ENCODE measurements at places on chromosomes 6 and 20. TPM values are rescaled to one million over a fixed set of nuclear protein-coding genes. Genes with fewer than 3 reads are reported as not detected.

GRCh38 chr6:125245523-125246264 is 56.1 kb downstream of the HDDC2 start:
- no peaks in the 10 kb centered on the region for H3K27me3 ChIP-seq
- no peaks in the 10 kb centered on the region for H3K36me3 ChIP-seq
- H3K4me3 ChIP-seq = no peak overlapping the region

- H3K27ac ChIP-seq = no peak overlapping the region
- no peak for DNase-seq
- peaks cover 7% of the 10 kb centered on the region for H3K4me1 ChIP-seq
- no peak overlapping the region for H3K4me3 ChIP-seq
- no peaks in the 10 kb centered on the region for H3K27me3 ChIP-seq
- H3K36me3 ChIP-seq = no peaks in the 10 kb centered on the region
Observed at GRCh38 chr6:131762984-131763383, 44.8 kb upstream of the ENPP1 start.

DNA sequence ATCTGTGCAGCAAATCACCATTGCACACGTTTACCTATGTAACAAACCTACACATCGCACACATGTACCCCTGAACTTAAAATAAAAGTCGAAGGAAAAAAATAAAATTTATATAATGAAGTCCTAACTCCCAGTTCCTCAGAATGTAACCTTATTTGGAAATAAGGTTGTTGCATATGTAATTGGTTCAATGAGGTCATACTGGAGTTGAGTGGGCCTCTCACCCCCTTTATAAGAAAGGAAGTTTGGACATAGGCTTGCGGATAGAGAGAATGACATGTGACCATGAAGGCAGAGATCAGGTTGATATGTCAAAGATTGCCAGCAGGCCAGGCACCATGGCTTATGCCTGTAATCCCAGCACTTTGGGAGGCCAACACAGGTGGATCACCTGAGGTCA is 16.1 kb upstream of the ZBTB22 start:
- H3K4me3 ChIP-seq = no peak overlapping the region
- no peak overlapping the region for H3K27ac ChIP-seq
- DNase-seq = no peak
- no peaks in the 10 kb centered on the region for H3K36me3 ChIP-seq
- H3K4me1 ChIP-seq = no peaks in the 10 kb centered on the region

GRCh38 chr20:25089662-25090061 is 7.7 kb upstream of the VSX1 start:
- no peaks in the 10 kb centered on the region for H3K36me3 ChIP-seq
- no peak overlapping the region for H3K4me3 ChIP-seq
- no peak for DNase-seq
- H3K27ac ChIP-seq = no peak overlapping the region

- no peaks in the 10 kb centered on the region for H3K36me3 ChIP-seq
- no peaks in the 10 kb centered on the region for H3K27me3 ChIP-seq
- no peaks in the 10 kb centered on the region for H3K4me1 ChIP-seq
- H3K4me3 ChIP-seq = no peak overlapping the region
- DNase-seq = no peak
Observed at GRCh38 chr6:125018136-125018535, 55.9 kb downstream of the RNF217 start.

DNA sequence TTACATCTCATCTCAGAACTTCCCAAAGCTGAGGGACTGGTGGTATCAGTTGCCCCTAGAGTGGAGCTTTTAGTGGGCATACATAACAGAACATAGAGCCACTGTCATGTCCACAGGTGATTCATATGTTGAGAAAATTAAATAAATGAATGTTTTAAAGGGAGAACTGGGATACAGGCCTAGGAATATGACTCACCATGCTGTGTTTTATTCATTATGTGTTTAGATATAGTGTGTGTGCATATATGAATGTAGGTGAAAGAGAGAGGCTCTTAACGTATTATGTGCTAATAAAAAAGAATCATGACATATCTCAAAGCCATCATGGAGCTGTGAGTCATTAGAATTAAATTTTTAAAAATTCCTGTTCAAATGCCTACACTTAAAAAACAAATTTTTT is 332.2 kb upstream of the RSPO3 start:
- no peak overlapping the region for H3K4me3 ChIP-seq
- H3K4me1 ChIP-seq = no peaks in the 10 kb centered on the region
- DNase-seq = no peak
- no peaks in the 10 kb centered on the region for H3K27me3 ChIP-seq
- no peak overlapping the region for H3K27ac ChIP-seq

DNA sequence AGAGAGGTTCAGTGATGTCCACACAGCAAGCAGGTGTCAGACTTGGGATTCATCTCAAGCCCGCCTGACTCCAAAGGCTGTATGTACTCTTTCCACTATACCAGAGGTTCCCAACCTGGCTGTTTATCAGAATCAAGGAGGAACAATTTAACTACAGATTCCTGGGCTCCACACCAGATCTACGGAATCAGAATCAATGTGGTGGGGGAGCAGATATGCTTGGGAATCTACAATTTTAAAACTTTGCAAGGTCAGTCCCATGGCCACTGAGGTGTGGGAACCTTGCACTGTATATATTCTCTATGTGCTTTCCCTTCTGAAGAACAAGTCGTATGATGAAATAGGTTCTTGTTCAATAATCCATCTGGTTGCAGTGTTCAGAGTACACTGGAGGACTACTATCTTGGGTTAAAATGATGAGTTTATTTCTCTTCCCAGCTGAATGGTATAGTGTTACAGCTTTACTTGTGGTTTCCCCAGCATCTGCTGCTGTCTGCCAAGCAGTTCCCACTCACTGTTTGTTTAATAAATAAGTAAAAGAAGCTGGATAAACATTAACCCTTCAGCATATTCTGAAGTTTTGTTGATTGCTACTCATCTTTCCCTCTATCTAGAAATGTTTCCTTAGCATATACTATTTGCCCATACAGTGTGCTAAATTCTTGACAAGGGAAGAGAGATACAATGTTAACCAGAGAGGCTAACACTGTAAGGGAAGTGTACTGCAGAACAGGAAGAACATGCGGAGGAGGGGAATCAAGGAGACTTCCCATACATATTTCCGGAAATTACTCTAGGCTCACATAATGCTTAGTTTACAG is 9.9 kb downstream of the TTI1 start:
- H3K4me3 ChIP-seq = no peak overlapping the region
- H3K36me3 ChIP-seq = no peaks in the 10 kb centered on the region
- DNase-seq = peak; percentile 14
- no peaks in the 10 kb centered on the region for H3K27me3 ChIP-seq

DNA sequence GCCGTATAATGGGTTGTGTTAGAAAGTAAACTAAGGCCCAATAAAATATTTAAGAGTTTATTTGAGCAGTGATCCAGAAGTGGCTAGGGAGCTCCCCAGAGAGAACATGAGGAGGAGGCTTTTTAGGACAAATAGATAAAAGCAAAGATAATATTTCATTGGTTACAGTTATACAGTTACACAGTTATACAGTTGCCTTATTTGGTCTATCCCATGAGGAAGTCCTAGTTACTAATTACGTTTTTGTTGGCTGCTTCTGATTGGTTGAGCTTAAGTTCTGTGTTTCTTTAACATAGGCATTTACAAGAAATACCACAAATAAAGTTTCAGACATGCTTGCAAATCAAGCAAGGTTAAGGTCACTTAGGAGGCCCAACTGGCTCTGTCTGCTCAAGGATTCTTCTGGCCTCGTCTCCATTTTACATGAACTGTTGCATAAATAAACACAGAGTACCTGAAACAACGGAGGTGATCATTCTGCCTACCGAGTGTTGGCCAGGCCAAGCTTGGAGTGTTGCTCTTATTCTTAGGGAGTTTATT is 7.0 kb downstream of the UBD start:
- peaks cover 3% of the 10 kb centered on the region for H3K4me1 ChIP-seq
- peak; percentile 42 for DNase-seq
- no peaks in the 10 kb centered on the region for H3K36me3 ChIP-seq
- peaks cover 89% of the 10 kb centered on the region for H3K27me3 ChIP-seq
- no peak overlapping the region for H3K27ac ChIP-seq
- no peak overlapping the region for H3K4me3 ChIP-seq

- no peak overlapping the region for H3K4me3 ChIP-seq
- no peaks in the 10 kb centered on the region for H3K4me1 ChIP-seq
- H3K36me3 ChIP-seq = no peaks in the 10 kb centered on the region
- H3K27me3 ChIP-seq = no peaks in the 10 kb centered on the region
- DNase-seq = peak; percentile 85
Observed at GRCh38 chr20:49541733-49542513, 26.0 kb downstream of the PTGIS start.

DNA sequence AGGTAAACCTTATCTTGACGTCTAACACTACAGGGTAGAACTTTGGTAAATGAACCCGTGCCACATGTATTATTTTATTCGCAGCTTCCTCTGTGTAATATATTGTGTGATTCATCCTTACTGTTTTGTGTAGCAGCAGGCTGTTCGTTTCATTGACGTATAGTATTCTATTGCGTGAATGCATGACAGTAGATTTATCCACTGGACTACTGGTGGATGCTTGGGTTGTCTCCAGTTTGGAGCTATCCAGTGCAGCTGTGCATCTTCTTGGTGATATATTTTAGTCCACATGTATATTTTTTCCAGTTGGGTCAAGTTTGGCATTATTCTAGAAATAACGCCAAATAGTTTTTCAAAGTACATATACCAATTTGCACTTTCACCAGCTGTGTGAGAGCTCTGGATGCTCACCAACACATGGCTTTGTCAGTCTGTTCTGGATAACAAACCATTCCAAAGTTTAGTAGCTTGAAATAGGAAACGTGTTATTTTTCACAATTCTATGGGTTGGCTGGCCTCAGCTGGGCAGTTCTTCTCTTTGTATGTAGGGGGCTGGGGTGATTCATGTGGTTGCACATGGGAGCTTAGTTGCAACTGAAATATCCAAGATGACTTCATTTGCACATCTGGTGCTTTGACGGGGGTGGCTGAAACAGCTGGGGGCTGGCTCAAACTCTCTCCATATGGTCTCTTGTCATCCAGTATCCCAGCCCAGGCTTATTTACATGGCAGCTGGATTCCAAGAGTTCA is 9.3 kb downstream of the ECT2L start:
- no peaks in the 10 kb centered on the region for H3K4me1 ChIP-seq
- no peak overlapping the region for H3K27ac ChIP-seq
- H3K36me3 ChIP-seq = no peaks in the 10 kb centered on the region
- no peak overlapping the region for H3K4me3 ChIP-seq

Gene NKX2-2
- polyA plus RNA-seq = not detected

Gene DEFB128
- not detected for polyA plus RNA-seq

Gene ZNF391
- polyA plus RNA-seq = 6.9 TPM

Gene ASIP
- 3.3 TPM for polyA plus RNA-seq

Gene PPP1R11
- 74.5 TPM for polyA plus RNA-seq
